ENCODE measurements at places on chromosomes 7 and 10.

DNA sequence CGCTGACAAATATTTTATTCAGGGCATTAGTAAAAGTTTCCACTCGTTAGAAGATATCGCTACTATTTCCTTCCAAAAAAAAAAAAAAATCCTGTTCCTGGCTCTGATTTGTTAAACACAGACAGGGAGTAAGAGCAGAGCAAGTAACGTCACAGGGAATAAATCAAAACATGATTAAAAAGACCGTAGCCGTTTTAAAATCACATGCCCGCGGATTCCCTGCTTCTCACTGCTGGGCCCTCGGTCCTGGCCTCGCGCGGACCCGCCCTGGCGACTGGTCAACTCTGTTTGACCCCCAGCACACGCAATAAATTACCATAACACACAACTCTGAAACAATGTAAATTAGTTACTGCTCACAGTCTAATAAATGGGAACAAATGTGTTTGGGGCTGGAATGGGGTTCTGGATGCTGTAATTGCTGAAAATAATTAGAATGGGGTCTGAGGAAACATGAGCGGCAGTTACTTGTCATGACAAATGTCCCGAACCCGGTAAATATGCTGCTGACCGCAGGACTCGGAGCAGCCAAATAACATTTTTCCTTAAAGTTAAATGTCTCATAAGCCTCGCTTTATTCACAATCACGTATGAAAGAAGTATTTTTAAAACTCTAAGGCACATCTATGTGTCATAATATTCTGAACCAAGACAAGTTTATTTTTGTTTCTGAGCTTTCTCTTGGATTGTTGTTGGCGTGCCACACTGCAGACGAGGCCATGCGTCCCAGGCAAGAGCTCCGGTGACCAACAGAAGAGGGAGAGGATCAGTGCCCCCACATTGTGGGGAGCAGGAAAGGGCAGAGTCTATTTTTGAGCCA, 17.9 kb downstream of the EBF3 start:
- DNase-seq, result peak; percentile 41

DNA sequence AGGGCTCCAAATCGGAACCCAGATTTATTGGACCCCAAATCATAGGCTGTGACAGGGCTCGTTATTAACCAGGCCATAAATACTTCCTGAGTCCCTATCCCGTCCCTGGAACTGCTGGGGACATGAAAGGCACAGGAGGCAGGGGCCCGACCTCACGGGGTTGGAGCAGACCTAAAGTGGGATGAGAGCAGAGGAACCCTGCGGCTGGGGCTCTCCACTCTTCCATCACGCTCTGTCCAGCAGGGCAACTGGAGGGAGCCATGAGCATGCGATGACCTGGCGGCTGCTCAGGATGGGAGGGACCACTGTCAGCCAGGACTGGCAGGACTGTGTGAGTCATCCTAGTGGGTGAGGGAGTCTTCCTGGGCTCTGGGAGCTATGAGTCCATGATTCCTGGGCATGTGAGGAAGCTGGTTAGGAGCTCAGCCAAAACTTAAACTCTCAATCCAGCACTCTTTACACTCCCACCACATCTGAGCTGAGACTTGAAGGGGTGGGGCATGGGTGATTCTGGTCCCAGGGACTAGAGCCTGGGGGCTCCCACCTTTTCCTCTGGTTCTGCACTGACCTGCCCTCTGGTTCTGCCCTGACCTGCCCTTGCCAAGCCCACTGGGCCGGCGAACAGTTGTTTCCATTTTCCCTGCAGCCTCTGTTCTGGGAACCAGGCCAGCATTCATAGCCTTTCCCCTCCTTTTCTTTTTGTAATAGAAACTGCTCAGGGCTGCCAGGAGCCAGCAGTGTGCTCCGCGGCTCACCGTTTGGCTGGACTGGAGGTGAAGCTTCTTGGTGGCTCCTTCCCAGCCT, 47.1 kb downstream of the SYPL1 start:
- peak; percentile 79 for DNase-seq

GRCh38 chr10:30374353-30374752, 25.3 kb upstream of the MTPAP start:
- DNase-seq, result no peak

- DNase-seq, result no peak
Measured at GRCh38 chr10:78212060-78212785, 178.6 kb downstream of the RPS24 start.

DNA sequence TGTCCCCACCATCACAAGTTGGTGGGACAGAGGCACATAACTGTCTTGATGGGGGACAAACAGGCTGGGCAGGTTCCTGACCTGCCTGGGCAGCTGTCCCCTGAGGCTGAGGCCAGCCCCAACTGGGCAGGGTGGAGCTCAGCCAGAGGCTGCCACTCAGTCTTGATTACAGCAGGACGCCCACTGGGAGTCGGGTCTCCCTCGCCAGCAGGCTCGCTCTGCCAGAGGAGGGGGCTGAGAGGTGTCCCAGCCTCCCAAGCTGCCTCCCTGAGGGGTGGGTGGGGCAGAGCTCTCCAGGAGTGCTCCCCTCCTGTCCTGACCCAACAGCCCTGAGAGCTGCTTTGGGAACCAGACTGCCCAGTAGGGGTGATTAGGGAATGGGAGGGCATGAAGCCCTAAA, 1.8 kb upstream of the CAMK2G start:
- DNase-seq, result no peak

DNA sequence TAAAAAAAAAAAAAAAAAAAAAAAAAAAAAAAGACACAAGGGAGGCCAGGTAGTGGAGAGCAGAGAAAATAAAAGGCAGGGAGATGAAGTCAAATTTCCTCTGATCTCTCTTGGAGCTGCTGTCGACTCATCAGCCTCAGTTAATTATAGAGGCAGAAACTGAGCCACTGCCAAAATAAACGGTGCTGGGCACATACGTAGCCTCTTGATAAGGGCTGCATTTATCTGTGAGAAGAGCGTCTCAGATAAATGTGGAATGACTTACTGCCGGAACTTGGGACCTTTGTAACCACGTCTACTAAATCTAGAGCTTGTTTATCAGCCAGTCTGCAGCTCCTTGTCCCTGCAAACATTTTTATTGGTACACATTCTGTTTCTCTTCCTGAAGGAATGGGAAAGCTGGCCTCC, 162.3 kb downstream of the BAMBI start:
- no peak for DNase-seq

DNA sequence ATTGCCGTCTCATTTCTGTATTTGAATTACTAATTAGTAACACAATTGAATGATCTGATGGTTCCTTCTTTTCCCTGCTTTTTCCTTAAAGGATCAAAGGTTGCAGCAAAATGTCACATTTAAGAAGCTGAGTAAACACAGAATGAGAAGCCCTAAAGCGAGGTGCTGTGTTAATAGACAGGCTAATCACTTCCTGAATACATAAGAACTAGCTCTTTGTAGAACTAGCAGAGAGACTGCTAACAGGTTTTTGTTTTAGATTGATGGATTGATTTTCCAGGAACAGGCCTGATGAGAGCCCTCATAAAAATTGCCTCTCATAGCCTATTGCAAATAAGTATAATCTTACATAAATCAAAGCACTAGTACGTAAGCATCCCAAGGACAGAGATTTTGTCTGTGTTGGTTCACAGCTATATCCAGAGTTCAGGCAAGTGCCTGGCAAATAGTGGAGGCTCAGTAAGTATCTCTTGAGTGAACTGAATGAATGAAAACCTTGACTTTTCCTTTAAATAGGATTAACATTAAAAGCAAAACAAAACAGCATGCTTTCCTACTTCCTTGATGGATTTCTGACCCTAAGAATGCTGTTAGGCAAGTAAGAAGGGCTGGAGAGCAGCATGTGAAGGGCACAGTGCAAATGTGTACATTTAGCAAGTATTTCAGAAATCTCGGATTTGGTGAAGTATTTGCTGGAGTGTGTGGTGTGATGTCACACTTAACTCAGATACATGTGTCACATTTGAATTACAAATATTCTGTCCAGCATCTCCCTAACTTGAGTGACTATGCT, 3.3 kb downstream of the TMEM229A start:
- DNase-seq, result no peak

- no peak for DNase-seq
Measured at GRCh38 chr7:47119261-47119865, 462.5 kb downstream of the TNS3 start.

Measured in mucosa of descending colon (tissue), 3 donors.